Fibroblast of lung (primary cell): ENCODE measurements at places on chromosomes 7 and 10. TPM values are rescaled to one million over a fixed set of nuclear protein-coding genes. Genes with fewer than 3 reads are reported as not detected.

ELN gene
- 2.1 and 6.4 TPM in 2 replicates for total RNA-seq

OPN1SW gene
- not detected in 2 replicates for total RNA-seq

PLAU gene
- total RNA-seq: 60.1 and 93.6 TPM in 2 replicates

UBE2D1 gene
- 11.6 and 12.1 TPM in 2 replicates for total RNA-seq

ACHE gene
- under 0.01 and 0.26 TPM in 2 replicates for total RNA-seq

WDR86 gene
- 0.33 and 1.0 TPM in 2 replicates for total RNA-seq

OR2A1 gene
- under 0.01 and 0.17 TPM in 2 replicates for total RNA-seq

SUFU gene
- 2.6 and 4.3 TPM in 2 replicates for total RNA-seq

CALHM3 gene
- not detected in 2 replicates for total RNA-seq

ARHGEF5 gene
- total RNA-seq: 3.0 and 3.9 TPM in 2 replicates

PDE1C gene
- 23.4 and 27.6 TPM in 2 replicates for total RNA-seq

TTYH3 gene
- total RNA-seq: 15.4 and 19.7 TPM in 2 replicates

TMEM236 gene
- total RNA-seq: under 0.01 and 0.17 TPM in 2 replicates

STK31 gene
- total RNA-seq: under 0.01 and 0.17 TPM in 2 replicates

GPAM gene
- total RNA-seq: 17.0 and 19.3 TPM in 2 replicates

SDK1 gene
- 3.6 and 8.6 TPM in 2 replicates for total RNA-seq

UFSP1 gene
- total RNA-seq: 4.0 and 7.7 TPM in 2 replicates

IL2RA gene
- total RNA-seq: not detected in 2 replicates

TUBGCP2 gene
- total RNA-seq: 51.6 and 60.8 TPM in 2 replicates

TEX47 gene
- not detected in 2 replicates for total RNA-seq

MYPN gene
- total RNA-seq: under 0.01 and 1.2 TPM in 2 replicates

ODAD2 gene
- 1.3 and 1.5 TPM in 2 replicates for total RNA-seq

BLVRA gene
- total RNA-seq: 56.2 and 72.8 TPM in 2 replicates

KCND2 gene
- total RNA-seq: 2.1 TPM in 2 replicates

C10orf53 gene
- not detected in 2 replicates for total RNA-seq

PPRC1 gene
- total RNA-seq: 9.9 and 10.0 TPM in 2 replicates

NRG3 gene
- not detected in 2 replicates for total RNA-seq

AZGP1 gene
- total RNA-seq: not detected in 2 replicates

EGR2 gene
- 0.33 and 2.1 TPM in 2 replicates for total RNA-seq

PPP1R9A gene
- 3.1 and 3.3 TPM in 2 replicates for total RNA-seq

LMOD2 gene
- total RNA-seq: not detected in 2 replicates

NODAL gene
- not detected in 2 replicates for total RNA-seq

GPR15LG gene
- total RNA-seq: not detected in 2 replicates

CALHM2 gene
- 31.6 and 35.8 TPM in 2 replicates for total RNA-seq

TAS2R3 gene
- total RNA-seq: 1.3 and 2.8 TPM in 2 replicates

AGMO gene
- not detected in 2 replicates for total RNA-seq

CUEDC2 gene
- total RNA-seq: 60.8 and 63.2 TPM in 2 replicates

PVRIG gene
- not detected in 2 replicates for total RNA-seq

CDC14C gene
- total RNA-seq: under 0.01 and 0.17 TPM in 2 replicates

CPVL gene
- total RNA-seq: 0.17 and 0.51 TPM in 2 replicates

ICA1 gene
- total RNA-seq: under 0.01 and 0.17 TPM in 2 replicates

AGAP9 gene
- 2.1 and 2.8 TPM in 2 replicates for total RNA-seq

H2BK1 gene
- total RNA-seq: not detected in 2 replicates

EBLN1 gene
- not detected in 2 replicates for total RNA-seq

SPDYE8 gene
- total RNA-seq: not detected in 2 replicates

NPSR1 gene
- total RNA-seq: not detected in 2 replicates

SLC13A1 gene
- not detected in 2 replicates for total RNA-seq

PHTF2 gene
- total RNA-seq: 14.4 and 25.9 TPM in 2 replicates

ATG9B gene
- under 0.01 TPM in 1 of 2 replicates, not detected in the other for total RNA-seq

NAT16 gene
- total RNA-seq: not detected in 2 replicates

SLC26A3 gene
- total RNA-seq: not detected in 2 replicates

IDI2 gene
- not detected in 2 replicates for total RNA-seq

PIK3CG gene
- total RNA-seq: under 0.01 TPM in 1 of 2 replicates, not detected in the other

MINDY4 gene
- total RNA-seq: 4.1 and 6.1 TPM in 2 replicates

C10orf67 gene
- total RNA-seq: under 0.01 TPM in 2 replicates

GNG11 gene
- 9.0 and 27.2 TPM in 2 replicates for total RNA-seq

SPRN gene
- total RNA-seq: under 0.01 and 0.33 TPM in 2 replicates
